ENCODE measurements at places on chromosomes 13 and 19.
A peak's percentile ranks its signal among the peaks of the same experiment; 100 is the strongest.

DNA sequence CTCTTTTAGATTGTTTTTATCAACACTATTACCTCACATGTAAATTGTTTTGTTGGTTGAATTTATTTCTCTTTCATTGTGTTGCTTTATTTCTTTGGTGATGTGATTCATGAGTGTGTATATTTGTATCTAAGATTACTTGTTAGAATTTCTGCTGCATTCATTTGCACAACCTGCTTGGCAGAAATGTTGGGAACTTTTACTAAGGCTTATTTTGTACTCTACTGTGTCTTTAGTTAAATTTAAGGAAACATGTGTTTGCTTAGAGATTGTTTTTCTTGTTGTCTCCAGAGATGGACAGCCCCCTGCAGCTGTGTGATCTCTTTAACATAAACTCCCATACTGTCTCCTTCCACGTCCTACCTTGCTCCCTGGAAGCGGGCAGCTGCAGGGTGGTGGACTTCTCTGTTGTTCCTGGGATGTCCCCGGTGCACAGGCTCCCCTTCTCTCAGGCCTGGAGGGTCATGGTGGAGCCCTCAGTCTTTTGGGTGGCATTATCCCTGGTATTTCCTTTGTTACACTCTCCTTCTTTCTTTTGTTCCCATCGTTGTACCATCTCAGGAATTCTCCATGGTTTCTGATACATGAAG, 212.0 kb upstream of the SPRY2 start:
- DNase-seq = no peak

DNA sequence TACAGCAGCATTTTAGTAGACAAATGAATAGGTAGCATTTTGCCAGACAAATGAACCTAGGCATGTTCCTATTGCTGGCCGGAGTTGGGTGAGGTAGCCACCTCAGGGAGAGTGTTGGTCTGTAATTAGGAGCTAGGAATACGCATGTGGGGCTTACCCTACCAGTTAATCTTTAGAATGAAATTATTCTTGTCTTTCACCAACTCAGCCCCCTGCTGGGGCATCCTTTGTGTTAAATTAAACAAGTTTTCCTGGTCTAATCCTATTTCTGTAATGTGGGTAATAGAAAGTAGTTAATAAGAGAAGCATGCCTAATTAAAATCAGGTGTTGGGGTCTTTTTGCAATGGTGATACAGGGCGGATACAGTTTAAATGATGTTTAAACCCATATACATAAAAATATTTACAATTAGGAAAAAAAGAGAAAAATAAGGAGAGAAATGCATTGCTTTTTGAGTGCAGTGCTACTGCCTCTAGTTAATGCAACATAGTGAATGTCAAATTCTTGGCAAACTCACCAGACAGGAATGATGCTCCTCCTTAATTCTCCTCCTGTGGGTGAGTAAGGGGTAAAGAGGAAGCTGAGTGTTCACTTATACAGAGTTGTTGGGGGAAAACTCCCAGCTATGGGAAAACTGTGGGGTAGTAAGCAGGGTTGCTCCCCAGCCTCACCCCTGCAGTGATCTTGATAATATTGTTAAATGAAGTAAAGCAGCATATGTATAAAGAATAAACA, 276.4 kb upstream of the EDNRB start:
- DNase-seq = no peak

GRCh38 chr19:37905946-37906868, at the start of gene WDR87:
TSS of gene WDR87 (minus strand) at chr19:37906594. CDS start at chr19:37898239, 8,355 bp downstream.
- DNase-seq = peak; percentile 95

GRCh38 chr13:110993788-110994187, 78.9 kb upstream of the ANKRD10 start:
- DNase-seq = no peak

DNA sequence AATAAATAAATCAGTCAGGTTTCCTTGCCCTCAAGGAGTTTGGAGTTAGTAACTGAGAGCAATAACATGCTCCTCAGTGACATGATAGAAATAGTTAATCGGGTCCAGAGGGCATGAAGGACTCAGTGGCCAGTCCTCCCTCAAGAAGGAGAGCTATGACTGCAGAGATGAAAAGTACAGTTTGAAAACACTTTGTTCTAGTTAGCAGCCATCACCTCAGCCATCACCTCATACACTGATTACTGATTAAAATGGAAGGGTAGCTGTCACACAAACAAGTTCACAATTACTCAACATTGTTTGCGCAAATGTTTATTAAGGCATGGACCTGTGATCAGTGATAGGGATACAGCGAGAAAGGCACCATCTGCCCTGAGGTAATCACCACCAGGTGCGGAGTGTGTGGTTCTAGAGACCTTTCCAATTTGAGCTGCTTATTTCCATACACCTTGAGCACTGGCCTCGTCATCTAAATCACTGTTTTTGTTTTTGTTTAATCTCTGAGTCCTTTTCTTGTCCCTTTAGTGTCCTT, 85.3 kb upstream of the RAP2A start:
- no peak for DNase-seq

- DNase-seq = peak; percentile 84
Measured at GRCh38 chr19:39328046-39328705, 7.5 kb upstream of the LRFN1 start.

- no peak for DNase-seq
Measured at GRCh38 chr19:24055548-24055947, 31.4 kb upstream of the ZNF254 start.

DNA sequence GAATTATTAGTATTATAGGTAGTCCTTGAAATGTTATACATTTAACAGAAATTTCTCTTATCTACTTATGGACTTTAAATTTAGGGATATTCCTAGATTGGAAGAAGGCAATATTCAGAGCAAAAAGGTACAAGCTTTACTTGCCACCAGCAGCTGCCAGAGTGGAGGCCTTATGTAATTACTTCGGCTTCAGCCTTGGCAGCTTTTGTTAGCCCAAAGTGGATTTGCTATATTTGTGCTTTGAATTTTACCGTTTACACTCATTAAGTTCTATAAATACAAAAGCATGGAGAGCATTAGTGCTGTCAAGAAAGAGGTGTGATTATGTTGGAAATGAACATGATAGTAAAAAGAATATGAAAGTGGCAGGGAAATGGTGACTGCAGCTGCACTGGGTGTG, 319.9 kb downstream of the ATP8A2 start:
- DNase-seq = no peak

DNA sequence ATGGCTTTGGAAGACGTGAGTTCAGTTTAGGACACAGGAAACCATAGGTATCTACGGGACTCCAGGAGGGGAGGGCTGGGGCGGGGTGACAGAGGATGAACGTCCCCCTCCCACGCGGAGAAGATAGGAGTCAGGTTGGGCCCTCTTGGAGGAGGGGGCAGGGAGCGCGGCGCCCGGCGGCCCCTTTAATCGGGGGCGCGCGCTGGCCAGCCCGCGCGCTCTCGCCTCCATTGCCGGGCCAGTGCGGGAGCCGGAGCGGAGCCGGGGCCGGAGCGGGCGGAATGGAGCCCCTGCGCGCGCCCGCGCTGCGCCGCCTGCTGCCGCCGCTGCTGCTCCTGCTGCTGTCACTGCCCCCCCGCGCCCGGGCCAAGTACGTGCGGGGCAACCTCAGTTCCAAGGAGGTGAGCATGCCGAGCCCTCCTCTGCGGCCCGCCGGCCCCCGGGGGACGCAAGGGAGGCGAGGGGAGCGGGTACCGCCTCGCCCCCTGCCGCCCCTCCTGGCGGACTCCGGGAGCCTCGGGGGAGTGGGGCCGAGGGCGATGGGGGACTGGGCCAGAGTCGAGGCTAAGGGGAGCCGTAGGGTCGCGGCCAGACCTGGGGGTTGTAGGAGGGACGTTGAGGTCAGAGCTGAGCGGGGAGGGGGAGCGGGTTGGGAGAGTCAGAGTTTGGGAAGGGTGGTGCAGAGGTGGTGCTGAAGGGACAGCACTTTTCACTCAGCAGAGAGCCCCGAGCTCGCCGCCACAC, at the start of gene TMEM145:
TSS of gene TMEM145 (plus strand) at position 214 of the 744 bp plus-strand sequence. CDS start at position 282, 68 bp downstream.
- DNase-seq = peak; percentile 97

DNA sequence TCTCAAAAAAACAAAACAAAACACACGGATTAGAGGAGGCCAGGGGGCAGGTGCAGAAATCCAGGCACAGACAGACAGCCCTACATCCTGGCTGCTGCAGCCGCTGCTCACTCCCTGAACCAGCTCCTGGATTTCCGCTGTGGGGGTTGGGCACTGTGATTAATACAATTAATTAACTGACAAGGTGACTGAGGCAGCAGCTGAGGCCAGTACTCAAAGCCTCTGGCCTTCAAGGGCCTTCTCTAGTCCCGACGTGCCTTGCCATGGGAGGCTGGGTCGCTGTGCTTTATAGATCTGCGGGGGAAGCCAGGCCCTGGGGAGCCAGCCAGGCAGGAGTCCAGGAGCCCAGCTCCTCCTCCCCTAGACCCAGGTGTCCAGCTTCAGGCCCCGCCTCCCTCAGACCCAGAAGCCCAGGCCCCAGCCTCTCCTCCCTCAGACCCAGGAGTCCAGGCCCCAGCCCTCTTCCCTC, 4.6 kb downstream of the NECTIN2 start:
- no peak for DNase-seq

DNA sequence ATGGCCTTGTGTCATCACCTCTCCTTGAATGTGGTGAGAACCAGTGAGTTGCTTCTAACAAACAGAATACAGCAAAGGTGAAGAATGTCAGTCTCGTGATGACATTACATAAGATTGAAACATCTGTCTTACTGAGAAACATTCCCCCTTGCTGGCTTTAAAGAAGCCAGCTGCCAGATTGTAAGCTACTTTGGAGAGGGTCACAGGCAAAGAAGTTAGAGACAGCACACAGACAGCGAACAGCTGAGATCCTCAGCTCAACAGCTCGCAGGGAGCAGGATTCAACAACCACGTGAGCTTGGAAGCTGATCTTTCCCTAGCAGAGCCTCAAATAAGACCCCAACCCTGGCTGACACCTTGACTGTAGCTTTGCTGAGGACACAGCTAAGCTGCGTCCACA, 367.9 kb downstream of the LIG4 start:
- no peak for DNase-seq

DNA sequence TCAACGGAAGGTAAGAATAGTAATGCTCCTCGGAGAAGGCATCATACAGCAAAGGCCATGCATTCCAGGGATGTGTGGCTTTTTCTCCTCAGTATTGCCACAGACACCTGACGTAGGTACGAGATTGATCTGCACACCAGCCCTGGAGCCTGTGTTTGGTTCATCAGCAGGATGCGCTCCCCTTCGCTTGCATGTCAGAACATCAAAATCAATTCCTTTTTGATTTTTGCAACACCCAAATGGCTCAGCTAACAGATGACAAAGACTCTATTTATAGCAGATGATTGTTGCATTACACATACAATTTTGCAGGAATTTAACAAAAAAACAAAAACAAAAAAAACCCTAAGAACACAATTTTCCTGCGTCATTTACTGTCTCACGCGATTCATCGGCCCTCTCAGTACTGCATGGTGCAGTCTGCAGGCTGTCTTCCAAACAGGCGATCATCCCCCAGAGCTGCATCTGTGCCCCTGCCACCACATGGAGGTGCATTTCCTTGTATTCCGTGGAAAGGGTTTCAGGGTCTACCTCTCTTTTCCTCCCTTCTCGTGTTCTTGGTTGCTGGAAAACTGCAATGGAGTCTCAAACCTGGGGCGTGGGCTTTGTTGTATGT, 207.3 kb downstream of the TEX29 start:
- no peak for DNase-seq

DNA sequence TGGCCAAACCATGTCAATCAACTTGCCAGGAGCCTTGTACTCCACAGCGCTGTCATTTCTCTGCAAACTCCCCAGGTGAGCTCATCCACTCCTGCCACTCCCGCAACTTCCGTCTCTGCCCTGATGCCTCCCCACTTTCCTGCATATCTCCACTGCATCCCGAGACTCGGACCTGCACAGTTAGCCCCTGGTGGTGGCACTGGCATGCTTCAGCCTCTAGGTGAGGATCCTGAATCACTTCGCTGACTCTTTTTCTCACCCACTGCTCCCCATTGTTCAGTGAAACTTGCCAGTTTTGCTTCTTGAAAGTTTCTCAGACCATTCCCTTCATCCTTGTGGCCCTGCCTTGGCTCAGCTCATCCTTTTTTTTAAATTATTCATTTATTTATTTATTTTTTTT, 3.4 kb upstream of the CTU1 start:
- no peak for DNase-seq

GRCh38 chr19:13181747-13182388, 31.7 kb downstream of the IER2 start:
- peak; percentile 60 for DNase-seq

DNA sequence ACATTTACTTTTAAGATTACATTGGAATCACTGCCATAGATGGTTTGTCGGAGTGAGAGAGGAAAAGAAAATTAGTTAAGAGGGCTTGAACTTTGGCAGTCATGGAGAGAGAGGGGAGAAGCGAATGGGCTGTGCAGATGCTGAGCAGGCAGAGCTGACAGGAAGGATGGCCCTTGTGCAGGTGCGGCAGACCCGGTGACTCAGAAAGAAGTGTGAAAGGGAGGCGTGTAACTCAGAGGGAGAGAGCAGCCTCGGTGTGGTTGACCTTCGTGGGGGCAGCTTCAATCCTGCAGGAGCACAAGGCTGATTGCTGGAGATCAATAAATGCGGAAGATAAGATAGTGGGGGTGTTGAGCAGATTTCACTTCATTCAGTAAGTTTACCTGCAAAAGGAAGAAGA, 76.9 kb downstream of the TNFSF13B start:
- DNase-seq = no peak

- peak; percentile 96 for DNase-seq
Measured at GRCh38 chr19:47274071-47274890, at the start of gene INAFM1. TSS of gene INAFM1 (plus strand) at chr19:47274885. CDS start at chr19:47274920, 35 bp downstream.

DNA sequence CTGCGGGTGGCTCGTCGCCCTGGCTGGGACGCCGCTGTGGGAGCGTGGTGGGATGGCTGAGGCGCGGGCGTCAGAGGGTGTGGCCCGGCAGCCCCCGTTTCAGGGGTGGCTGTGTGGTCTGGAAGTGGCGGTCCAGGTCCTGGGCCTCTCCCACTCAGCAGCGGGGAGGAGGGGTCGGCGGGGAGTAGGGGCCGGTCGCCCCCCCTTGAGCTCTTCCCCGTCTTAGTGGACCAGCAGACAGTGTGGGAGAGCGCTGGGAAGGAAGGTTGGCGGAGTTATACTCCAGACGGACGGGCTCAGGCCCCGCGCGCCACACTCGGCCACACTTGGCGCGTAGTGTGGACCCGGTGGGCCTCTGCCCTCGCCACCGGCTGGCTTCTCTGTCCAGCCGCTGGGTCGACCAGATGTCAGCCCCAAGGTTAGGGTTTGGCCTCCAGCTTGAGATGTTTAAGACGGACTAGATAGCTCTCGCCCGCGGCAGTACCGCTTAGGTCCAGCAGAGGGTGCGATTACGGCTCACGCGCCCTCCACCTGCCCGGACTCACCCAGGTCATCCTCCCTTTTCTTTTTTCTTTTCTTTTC, 21.7 kb upstream of the ZNF429 start:
- peak; percentile 85 for DNase-seq

GRCh38 chr13:106621833-106622232, 53.9 kb upstream of the ARGLU1 start:
- DNase-seq = no peak

GRCh38 chr19:1125601-1126467, 22.0 kb downstream of the GPX4 start:
- DNase-seq = no peak

GRCh38 chr13:112838842-112839117, 130.2 kb upstream of the MCF2L start:
- DNase-seq = no peak

- no peak for DNase-seq
Measured at GRCh38 chr13:52806029-52806428, 42.4 kb downstream of the PCDH8 start.

GRCh38 chr13:28327373-28328270, 167.3 kb downstream of the FLT1 start:
- no peak for DNase-seq
